ENCODE measurements at places on chromosomes 2 and 18.

- no peak for DNase-seq
These were observed 255.2 kb downstream of the ACKR3 start for GRCh38 chr2:236824836-236825235.

- no peak for DNase-seq
These were observed 56.6 kb upstream of the AGPS start for GRCh38 chr2:177335917-177336450.

DNA sequence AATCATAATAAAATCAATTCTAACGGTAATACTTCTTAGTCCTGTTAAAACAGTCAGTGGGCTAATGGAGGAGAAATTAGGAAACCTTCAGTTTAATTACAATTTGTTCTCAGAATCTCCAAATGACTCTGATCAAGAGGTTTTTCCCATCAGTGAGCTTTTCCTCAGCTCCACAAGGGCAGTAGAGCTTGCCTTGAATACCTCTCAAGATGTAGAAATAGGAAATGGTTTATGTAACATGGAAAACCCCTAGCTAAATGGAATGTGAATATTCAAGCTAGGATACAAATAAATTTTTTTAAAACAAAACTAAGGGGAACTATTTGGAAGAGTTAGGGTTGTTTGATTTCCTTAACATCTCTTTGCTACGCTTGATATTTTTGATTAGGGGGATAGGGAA, 87.5 kb downstream of the PLEKHM3 start:
- no peak for DNase-seq

- DNase-seq, result no peak
These were observed 36.2 kb upstream of the C2orf74 start for GRCh38 chr2:61125798-61126197.

- peak; percentile 85 for DNase-seq
These were observed 44.5 kb downstream of the TMEM182 start for GRCh38 chr2:102806250-102806837.

DNA sequence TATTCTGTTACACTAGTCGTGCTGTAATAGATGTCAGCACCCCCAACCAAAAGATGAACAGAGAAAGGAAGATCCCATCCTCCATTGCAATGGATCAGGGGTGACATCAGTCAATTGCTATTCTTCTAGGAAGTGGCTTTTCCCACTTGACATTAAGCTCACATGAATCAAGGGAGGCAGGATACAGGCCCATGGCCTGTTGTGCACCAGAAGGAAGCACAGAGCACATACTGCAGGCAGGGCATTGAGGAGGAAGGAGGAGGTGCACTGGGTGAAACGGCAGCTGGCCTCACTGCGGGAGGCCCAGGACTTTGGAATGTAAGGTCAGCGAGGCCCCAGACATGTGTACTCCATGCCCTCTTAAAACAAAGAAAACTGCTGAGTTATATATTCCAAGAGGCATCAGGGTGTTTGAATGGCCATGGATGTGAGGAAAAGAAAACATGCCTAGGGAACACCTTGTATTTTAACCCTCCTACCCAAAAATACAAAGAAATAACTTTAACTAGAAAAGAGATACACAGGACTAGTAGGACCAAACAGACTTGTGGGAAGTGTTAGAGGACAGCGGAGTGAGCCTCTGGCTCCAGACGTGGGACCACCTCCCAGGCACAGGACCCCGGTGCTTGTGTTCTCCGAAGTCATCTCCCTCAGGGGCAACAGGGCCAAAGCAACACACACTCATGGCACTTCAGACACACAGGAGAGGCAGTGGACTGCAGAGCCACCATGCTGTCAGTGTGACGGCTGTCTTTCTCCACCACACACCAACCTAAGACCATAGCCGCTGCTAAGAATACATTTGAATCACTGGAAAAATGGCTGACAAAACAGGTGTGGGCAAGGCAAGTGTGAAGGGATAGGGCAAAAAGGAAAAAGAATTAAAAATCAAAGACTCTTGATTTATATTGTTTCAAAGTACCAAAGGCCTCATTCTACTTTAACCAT, 51.4 kb upstream of the RIOK3 start:
- DNase-seq, result no peak

DNA sequence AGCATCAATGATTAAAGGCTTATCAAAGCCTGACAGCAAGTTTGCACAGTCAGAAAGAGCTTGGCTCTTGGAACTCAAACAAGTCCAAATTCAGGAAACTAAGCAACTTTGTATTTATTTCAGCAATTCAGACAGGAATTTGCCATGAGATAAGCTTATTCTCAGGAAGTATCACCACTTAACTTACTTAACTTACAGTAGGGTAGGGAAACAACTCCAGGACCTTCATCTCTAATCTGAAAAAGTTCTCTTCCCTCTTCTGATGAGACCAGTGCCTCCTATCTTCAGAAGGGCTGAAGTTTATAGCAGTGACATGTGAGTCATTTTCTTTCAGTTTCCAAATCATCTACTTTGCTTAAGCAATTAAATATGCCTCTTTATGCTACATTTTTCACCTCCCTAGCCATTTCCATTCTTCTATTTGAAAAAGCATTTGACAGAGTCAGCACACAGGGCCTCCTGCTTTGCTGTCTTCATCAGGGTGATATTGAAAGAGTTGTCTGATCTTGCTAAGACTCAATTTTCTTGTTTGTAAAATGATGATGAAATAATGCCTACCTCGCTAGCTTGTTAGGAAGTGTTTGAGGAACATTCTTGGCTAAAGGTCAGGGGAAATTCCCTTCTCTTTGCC, 389.5 kb downstream of the RND3 start:
- no peak for DNase-seq

GRCh38 chr2:66573416-66573815, 138.5 kb downstream of the MEIS1 start:
- DNase-seq, result no peak

- DNase-seq, result no peak
These were observed 221.3 kb upstream of the CTAGE1 start for GRCh38 chr18:22639026-22639463.

Data from brain (organoid and tissue), 16 donors.